ENCODE measurements at places on chromosomes 11 and 22.

GRCh38 chr11:103924166-103925013 is 112.0 kb upstream of the DDI1 start:
- DNase-seq: no peak

- DNase-seq: no peak
These were observed 68.8 kb upstream of the SCUBE2 start for GRCh38 chr11:9160166-9160565.

DNA sequence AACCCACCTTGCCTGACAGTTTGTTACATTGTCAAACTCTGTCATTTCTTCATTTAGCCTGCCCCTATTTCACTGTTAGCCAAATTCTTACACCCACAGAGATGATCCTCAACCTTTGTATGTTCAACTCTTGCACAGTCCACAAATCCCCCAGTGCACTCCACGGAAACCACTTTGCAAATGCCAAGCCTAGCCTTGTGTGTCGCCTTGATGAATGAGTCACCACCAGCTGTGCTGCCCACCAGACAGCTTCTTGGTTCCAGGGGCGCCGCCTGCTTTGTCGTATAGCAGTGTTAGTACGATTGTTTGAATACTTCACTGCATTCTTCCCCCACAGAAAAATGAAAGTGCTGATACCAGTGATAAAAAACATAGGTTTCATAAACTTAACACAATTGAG is 686.3 kb downstream of the NTM start:
- DNase-seq: no peak

GRCh38 chr22:35835998-35836691 is 118.5 kb downstream of the APOL5 start:
- peak; percentile 29 for DNase-seq

DNA sequence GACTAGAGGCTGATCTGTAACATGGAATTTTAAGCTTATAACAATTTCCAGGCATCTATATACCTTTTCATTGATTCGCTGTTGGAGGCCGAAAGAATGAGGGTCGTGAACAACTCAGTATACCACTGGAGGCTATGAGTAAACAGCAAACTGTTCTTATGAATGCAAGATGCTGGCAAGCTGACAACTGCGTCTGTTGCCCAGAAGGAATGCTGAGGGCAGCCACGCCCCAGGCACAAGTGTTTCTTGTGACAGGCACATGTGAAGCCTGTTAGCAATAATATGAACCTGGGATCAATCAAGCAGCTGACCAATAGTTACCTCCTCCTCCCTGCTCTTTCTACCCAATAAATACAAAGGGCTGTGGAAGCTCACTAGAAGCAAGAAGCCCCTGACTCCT is 15.3 kb downstream of the RTCB start:
- no peak for DNase-seq

- peak; percentile 47 for DNase-seq
These were observed 1.2 kb downstream of the PHLDA2 start for GRCh38 chr11:2927851-2928604.

GRCh38 chr11:134347441-134347840 is 15.7 kb downstream of the GLB1L2 start:
- DNase-seq: no peak

GRCh38 chr22:36191106-36191836 is 10.3 kb downstream of the APOL4 start:
- DNase-seq: peak; percentile 92

- DNase-seq: no peak
These were observed 39.3 kb downstream of the RIBC2 start for GRCh38 chr22:45452565-45453379.

- DNase-seq: no peak
These were observed 25.4 kb downstream of the TRIM44 start for GRCh38 chr11:35688023-35688422.

GRCh38 chr22:24807284-24807950 is 1.4 kb downstream of the SGSM1 start:
- DNase-seq: no peak

- DNase-seq: no peak
These were observed 56.2 kb downstream of the CASP12 start for GRCh38 chr11:104841973-104842525.

GRCh38 chr11:106463796-106464201 is 386.3 kb downstream of the AASDHPPT start:
- no peak for DNase-seq

GRCh38 chr11:61256710-61257482 is 15.9 kb downstream of the PGA5 start:
- DNase-seq: no peak

DNA sequence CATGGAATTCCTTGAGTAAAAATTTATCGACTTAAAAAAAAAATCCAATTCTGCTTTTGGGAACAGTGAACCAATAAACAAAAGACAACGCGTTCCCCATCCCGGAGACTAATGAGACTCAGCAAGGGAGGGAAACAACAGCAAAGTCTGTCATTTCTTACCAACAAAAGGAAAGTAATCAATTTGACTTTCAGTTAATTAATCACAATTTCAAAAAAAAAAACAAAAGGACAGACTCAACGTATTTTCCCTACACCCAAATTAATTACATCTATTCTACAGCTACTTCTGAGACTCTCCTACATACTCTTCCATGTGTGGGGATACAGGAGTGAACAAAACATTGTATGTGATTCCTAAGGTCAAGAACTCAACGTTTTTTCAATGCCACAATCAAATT is 1.9 kb downstream of the RDX start:
- DNase-seq: no peak

GRCh38 chr11:32888805-32889204 is 3.8 kb upstream of the QSER1 start:
- no peak for DNase-seq
